ENCODE measurements at places on chromosomes 1 and 21.

DNA sequence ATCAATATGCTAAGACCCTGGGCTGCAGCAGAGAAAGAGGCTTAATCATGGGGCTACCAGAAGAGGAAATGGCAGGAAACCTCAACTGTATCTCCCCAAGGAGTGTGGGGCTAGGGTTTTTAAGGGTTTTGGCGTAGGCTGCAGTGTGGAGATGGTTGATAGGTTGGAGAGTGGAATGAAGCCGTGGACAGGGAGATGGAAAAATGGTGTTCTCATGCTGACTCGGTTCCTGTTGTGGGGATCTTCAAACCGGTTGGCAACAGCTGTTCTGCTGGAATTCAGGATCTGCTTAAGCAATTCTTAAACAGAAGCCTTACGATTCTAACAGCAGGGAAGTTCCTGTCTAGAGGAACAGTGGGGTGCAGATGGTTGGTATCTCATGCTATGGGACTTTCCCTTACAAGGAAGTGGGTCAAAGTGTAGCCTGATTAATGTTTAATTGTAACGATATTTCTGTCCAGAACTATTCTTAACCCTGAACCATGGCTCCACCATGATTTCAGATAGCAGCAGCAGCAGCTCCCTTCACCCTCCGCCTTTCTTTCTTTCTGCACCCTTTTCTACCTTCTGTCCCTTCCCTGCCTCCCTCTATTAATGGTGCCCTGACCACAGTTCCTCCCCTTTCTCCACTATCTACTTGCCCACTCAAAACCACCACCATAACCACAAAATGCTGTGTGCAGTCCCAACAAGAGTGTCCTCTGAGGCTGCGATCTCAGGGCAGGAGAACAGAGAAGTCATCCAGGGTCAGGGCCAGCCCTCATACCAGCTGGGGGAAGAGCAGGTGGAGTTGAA lies 30.8 kb downstream of the RSPH1 start:
- no peak for DNase-seq

- no peak for DNase-seq
Observed at GRCh38 chr1:51863384-51863783, 15.1 kb downstream of the NRDC start.

GRCh38 chr1:21229246-21230000 lies 52.7 kb upstream of the EIF4G3 start:
- no peak for DNase-seq

DNA sequence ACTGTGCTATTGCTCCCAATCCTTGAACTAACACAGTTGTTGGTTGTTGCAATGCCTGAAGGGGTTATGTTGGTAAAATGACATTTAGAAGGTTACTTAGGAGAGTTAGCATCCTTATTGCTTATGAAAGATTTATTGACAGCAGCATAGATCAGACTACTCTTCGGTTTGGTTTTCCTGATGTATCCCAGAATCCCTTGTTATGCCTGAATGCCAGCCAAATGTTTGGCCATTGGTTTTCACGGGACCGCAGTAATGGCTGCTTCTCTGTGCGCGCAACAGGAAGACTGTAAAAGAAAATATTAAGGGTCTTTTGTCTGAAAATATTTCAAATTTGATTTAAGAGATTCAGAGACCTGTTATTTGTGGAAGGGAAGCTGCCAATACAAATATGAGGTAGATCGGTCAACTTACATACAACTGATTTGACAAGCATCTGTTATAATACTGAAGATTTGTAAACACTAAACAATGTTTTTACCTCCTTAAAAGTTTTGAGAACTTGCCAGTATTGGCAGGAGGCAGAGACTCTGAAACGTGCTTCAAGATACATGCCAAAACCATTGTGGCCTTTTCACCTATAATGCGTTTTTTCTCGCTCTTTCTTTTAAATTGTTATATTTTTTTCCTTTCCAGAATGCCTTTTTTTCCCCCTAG lies 8.3 kb downstream of the NFIA start:
- DNase-seq, result no peak

DNA sequence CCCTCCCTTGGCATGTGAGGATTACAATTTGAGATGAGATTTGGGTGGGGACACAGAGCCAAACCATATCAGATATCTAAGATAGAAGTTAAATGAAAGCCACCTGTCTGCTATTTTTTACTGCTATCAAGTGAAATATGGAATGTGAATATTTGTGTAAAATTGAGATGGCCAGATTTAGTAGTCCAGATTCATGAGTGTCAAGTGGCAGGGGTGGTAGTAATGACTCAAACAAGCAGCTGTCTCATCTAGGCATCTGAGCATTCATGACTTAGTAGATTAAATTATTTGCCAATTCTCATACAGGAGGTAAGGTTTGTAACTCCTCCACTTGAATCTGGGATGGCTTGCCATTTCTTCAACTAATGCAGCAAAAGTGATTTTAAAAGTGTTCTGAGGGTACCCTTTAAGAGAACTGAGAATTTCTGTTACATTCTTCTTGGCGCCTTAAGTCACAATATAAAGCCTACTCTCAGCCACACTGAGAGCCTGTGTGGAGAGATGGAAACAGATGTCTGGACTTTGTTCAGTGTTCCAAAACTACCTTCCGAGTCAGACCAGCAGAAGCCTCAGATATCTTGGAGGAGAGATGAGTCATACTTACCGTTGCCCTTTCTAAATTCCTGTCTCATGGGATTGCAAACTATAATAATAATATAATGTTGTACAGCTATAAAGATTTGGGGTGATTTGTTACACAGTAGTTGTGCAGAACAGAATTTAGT lies 1065.6 kb upstream of the TMPRSS15 start:
- DNase-seq, result no peak

GRCh38 chr1:84402060-84402459 lies 3.8 kb downstream of the DNASE2B start:
- DNase-seq, result no peak

DNA sequence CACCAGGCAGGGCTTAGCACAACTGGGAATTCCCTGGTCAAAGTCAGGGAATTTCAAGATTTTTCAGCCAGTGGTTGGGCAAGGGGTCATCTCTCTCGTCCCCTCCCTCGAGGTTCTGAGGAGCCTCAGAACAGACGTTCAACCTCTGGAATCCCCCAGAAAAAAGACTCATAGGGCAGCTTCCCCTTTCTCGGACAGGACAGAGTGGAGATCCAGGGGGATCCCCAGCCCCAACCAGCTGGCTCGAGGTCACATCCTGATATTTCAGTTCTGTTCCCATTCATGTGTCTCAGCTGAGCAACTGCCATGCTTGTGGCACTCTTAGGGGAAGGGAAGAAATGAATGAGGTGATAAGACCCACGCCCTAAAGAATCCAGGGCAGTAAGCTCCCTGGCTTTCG lies 4.9 kb upstream of the LAD1 start:
- DNase-seq, result no peak

All from NCI-H187 (cell line).